ENCODE measurements at places on chromosomes 13 and 19. TPM values are rescaled to one million over a fixed set of nuclear protein-coding genes. Genes with fewer than 3 reads are reported as not detected.

GRCh38 chr19:8654591-8655339 lies 24.3 kb downstream of the NFILZ start:
- DNase-seq, result no peak

GRCh38 chr13:46116653-46117502 lies 12.0 kb upstream of the CPB2 start:
- no peak for DNase-seq

- DNase-seq, result no peak
These were observed 482.2 kb downstream of the SLITRK5 start for GRCh38 chr13:88153353-88153752.

DNA sequence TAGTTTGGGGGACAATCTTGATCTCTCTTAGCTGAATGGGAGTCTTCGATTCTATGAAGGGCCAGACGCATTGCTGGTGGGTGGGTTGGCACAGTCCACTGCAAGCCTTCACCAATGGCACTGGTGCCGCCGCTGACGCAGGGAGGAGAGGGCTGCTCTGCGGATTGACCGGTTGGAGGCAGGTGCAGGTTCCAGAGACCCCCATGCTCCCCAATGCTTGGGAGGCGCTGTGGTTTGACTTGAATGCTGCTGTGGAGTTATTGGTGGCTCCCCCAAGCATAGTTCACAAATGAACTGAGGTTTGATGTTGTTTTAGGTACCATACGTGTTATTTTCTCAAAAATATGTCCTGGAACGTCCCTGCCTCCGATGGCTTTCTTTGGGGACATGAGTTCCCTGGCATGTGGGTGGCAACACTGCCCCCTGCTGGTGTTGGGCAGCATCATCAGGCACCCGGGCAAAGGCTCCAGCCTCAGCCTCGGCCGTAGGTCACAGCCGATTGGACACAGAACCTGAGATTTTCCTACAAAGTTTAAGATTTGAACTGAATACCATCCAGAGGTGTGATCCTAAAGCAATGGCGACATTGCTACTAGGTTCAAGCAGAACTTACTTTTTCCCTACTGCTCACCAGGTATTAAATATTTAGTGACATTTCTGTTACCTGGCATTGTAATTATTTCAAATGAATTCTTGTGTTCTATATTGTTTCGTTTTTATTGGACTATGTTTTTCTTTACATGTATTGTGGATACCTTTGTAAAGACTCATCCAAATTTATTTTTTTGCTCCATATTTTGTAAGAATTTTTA lies 95.5 kb downstream of the ANKRD10 start:
- DNase-seq, result no peak

DNA sequence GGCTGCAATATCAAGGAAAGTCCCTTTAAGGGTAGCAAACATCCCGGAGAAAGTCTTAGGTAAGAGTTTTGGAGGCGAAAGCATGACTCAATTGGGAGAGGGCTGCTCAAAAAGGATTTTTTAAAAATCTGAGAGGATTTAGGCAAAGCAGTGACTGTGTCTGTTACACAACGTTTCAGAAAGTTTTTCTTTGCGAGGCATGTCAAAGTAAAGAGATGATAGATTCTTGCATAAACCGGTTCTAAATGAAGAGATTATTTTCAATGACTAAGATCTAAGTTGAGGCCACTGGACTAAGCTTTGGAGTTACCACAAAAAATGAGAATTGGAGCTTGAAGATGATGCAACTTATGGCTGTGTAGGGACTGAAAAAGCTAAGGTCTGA lies 43.7 kb upstream of the ENOX1 start:
- no peak for DNase-seq

GRCh38 chr13:109384491-109385241 lies 401.7 kb downstream of the IRS2 start:
- DNase-seq, result no peak

GRCh38 chr13:48151363-48152161 lies 56.7 kb upstream of the MED4 start:
- no peak for DNase-seq

DNA sequence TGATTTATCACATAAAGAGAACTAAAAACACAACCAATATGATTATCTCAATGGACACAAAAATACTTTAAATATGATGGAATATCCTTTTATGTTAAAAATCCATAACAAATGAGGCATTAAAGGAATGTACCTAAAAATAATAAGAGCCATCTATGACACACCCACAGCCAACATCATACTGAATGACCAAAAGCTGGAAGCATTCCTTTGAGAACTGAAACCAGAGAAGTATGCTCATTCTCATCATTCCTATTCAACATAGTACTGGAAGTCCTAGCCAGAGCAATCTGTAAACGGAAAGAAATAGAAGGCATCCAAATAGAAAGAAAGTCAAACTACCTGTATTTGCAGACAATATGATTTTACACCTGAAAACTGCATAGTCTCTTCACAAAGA lies 671.0 kb downstream of the SLITRK1 start:
- DNase-seq, result no peak

DNA sequence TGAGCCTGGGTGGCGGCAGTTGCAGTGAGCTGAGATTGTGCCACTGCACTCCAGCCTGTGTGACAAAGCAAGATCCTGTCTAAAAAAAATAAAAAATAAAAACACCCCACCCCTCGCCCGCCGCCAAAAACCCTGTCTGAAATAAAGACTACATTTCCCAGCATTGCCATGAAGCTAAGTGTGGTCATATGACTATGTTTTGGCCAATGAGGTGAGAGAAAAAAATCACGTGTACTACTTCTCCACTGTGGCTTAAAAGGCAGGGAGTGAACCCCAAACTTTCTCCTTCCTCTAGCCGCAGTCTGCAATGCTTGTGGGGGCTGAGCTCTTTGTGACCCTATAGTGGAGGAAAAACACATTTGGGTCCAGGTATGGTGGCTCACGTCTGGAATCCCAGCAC lies 54.9 kb downstream of the COLGALT1 start:
- no peak for DNase-seq

- DNase-seq, result no peak
These were observed 68.1 kb downstream of the ABCC4 start for GRCh38 chr13:95233026-95233635.

DNA sequence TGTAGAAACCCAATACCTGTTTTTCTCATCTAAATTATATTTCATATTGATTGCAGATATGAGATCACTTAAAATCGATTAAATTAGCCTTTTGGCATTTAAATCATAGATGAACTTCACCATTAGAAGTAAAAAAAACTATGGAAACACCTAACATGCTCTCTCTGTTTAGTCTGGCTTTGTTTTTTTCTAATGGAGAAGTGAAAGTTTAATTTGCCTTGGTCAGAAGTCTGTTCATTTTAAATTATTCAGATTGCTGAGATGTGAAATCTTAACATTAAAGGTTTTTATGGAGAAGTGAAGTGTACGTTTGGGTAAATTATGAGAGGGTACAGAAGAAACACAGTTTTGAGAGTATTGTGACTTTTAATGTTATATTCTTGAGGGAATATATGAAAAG lies 6.7 kb downstream of the SUGT1 start:
- no peak for DNase-seq

- DNase-seq, result no peak
These were observed 1.1 kb downstream of the ZNF625 start for GRCh38 chr19:12155324-12155860.

Gene DIRAS1
- 1.1 TPM for total RNA-seq

Gene PRR22
- total RNA-seq, result 1.5 TPM

Gene GAMT
- total RNA-seq, result 8.4 TPM

Gene ICAM3
- total RNA-seq, result 25.0 TPM

Gene ODAD3
- total RNA-seq, result 0.35 TPM
